Mesothelial cell of epicardium (in vitro differentiated cells): ENCODE measurements at places on chromosomes 13 and 19. TPM values are rescaled to one million over a fixed set of nuclear protein-coding genes. Genes with fewer than 3 reads are reported as not detected.

FUT6 gene
- total RNA-seq: 0.32 TPM in 1 of 3 replicates, not detected in the others

MEIOSIN gene
- total RNA-seq: not detected in 3 replicates

C19orf33 gene
- 4.2 to 5.9 TPM (median 4.6 TPM) in 3 replicates for total RNA-seq

DNA sequence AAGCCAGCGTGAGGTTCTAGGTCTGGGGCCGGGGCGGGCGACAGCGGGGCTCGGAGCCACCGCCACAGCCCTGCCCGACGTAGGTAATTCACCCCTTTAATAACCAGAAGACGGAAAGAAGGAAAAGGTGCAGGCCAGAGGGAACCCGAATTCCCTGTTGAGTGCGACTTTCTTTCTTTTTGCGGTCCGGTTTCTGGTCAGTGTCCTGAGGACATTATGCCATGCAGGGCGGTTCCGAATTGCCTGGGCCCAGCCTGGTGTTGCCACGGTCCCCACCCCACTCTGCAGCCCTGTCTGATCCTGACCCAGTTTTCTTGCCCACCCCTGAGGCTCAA is 18.4 kb upstream of the TFDP1 start:
- no peak for DNase-seq

DNA sequence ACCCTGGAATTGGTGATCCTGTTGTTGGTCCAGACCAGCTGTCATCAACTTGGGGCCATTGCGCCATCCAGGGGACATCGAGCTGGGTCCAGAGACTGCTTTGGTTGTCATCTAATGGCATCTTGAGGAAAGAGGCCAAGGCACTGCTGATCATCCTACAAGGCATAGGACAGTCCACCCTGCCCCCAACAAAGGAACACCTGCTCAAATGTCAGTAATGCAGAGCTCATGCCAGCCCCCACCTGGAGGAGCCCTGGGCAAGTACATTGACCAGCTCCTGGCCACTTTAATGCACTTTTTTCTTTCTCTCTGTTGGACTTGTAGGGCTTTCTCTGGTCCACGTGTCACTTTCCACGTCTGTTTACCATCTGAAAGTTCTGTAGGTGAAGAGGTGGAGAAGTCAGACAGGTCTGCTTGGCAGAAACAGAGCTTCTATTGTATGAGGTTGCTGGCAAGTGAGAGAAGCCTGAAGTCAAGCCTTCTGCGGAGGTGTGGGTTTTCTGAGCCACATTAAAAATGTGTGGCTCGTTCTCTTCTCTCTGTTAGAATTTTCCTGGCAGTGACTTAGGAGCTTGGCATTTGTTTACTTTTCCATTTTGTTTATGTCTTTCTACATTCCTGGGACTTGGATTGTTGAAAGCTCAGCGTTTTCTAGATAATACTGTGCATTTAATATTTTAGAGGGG is 124.0 kb upstream of the RNF113B start:
- peaks cover 9% of the 10 kb centered on the region for H3K36me3 ChIP-seq
- H3K27me3 ChIP-seq: no peaks in the 10 kb centered on the region
- peaks cover 76% of the 10 kb centered on the region for H3K4me1 ChIP-seq
- DNase-seq: no peak
- peak overlapping the region; percentile 24 for H3K4me3 ChIP-seq

- H3K27ac ChIP-seq: no peak overlapping the region
- H3K4me3 ChIP-seq: no peak overlapping the region
- DNase-seq: no peak
- H3K4me1 ChIP-seq: peaks cover 3% of the 10 kb centered on the region
- no peaks in the 10 kb centered on the region for H3K36me3 ChIP-seq
These were observed 245.1 kb downstream of the LMO7 start for GRCh38 chr13:75881109-75881775.

DNA sequence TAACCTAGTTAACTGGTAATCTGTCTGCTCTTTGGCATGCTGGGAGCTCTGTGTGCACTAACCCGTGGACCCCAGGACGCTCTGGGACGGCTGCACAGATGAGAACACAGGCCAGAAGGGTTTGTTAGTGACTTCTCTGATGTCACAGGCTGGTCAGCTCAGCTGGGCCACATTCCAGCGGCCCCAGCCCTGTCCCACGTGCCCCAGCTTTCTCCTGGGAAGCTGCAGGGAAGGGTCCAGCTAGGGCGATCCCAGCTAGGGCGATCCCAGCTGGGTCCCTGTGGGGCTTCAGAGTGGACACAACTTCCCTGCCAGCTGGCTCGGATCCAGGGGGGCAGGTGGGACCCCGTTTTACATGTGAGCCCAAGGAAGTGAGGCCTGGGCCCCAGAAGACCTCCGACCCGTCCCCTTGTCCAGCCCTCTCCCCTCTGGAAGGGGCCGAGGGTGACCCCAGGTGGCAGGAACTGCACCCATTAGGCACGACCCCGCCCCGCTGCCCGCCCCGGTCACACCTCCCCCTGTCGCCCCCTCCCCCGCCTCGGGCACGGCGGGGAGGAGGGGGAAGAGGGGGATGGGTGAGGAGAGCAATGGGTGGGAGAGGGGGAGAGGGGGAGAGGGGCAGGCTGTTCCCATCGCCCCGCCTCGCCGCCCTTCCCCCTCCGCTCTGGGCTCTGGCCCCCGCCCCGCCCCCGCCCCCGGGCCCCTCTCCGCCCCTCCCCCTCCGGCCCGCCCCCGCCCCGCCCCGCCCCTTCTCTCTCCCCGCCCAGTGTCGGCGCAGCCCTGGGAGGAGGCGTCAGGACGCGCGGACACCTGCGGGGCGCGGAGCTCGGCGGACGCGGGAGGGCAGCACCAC is 75.2 kb upstream of the MCF2L start:
- peaks cover 53% of the 10 kb centered on the region for H3K27me3 ChIP-seq
- H3K4me3 ChIP-seq: peak overlapping the region; percentile 53
- peaks cover 16% of the 10 kb centered on the region for H3K4me1 ChIP-seq
- DNase-seq: no peak
- no peaks in the 10 kb centered on the region for H3K36me3 ChIP-seq

GRCh38 chr13:50453188-50453587 is 390.3 kb downstream of the DLEU7 start:
- H3K4me1 ChIP-seq: peaks cover 17% of the 10 kb centered on the region
- no peaks in the 10 kb centered on the region for H3K36me3 ChIP-seq
- no peak overlapping the region for H3K4me3 ChIP-seq
- H3K27me3 ChIP-seq: no peaks in the 10 kb centered on the region
- DNase-seq: no peak

ZNF146 gene
- 126 to 132 TPM (median 131 TPM) in 3 replicates for total RNA-seq

NKPD1 gene
- total RNA-seq: 0.54 to 1.1 TPM (median 0.71 TPM) in 3 replicates

BABAM1 gene
- 91.6 to 98.6 TPM (median 92.2 TPM) in 3 replicates for total RNA-seq

GRCh38 chr19:16428372-16429036 is 43.3 kb downstream of the EPS15L1 start:
- peaks cover 39% of the 10 kb centered on the region for H3K36me3 ChIP-seq
- H3K27me3 ChIP-seq: no peaks in the 10 kb centered on the region
- no peak overlapping the region for H3K27ac ChIP-seq
- no peak overlapping the region for H3K4me3 ChIP-seq
- no peaks in the 10 kb centered on the region for H3K4me1 ChIP-seq

DNA sequence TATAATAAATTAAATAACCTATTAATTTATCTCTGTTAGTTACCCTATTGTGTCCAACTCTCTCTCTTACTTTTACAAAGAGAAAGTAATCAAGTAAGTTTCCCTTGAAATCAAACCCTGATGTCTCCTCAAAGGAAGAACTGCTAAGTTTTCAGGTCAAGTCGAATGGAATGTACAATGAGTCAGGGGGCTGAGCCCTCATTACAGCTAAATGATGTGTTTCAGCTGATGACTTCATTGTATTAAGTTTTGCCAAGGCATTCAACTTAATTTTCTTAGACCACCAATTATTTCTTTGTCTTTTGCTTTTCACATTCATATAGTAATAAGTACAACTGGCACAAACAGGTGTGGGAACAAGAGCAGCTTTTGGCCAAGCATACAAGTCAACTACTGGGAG is 54.7 kb upstream of the DCT start:
- DNase-seq: no peak
- H3K36me3 ChIP-seq: no peaks in the 10 kb centered on the region
- H3K4me1 ChIP-seq: no peaks in the 10 kb centered on the region
- no peak overlapping the region for H3K27ac ChIP-seq
- no peak overlapping the region for H3K4me3 ChIP-seq
- peaks cover 11% of the 10 kb centered on the region for H3K27me3 ChIP-seq

DNA sequence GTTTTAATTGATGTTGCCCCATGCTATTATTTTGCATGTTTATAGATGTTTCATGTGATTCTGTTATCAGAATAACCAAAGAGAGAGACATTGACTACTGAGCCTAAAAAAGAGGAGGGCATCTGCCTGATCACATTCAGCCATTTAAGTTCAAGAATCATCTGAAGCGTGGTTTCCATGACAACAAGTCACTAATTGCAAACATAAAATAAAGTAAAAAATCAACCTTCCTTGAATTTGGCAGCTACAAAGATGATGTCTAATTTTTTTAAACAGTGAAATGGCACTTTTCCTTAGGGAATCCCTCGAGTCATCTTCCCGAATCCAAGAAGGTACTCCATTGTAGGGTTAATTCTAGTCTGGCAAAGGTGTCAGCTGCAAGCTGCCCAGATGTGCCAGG is 884.2 kb downstream of the DIAPH3 start:
- no peaks in the 10 kb centered on the region for H3K36me3 ChIP-seq
- H3K4me3 ChIP-seq: no peak overlapping the region
- no peaks in the 10 kb centered on the region for H3K27me3 ChIP-seq
- peaks cover 49% of the 10 kb centered on the region for H3K4me1 ChIP-seq

DNA sequence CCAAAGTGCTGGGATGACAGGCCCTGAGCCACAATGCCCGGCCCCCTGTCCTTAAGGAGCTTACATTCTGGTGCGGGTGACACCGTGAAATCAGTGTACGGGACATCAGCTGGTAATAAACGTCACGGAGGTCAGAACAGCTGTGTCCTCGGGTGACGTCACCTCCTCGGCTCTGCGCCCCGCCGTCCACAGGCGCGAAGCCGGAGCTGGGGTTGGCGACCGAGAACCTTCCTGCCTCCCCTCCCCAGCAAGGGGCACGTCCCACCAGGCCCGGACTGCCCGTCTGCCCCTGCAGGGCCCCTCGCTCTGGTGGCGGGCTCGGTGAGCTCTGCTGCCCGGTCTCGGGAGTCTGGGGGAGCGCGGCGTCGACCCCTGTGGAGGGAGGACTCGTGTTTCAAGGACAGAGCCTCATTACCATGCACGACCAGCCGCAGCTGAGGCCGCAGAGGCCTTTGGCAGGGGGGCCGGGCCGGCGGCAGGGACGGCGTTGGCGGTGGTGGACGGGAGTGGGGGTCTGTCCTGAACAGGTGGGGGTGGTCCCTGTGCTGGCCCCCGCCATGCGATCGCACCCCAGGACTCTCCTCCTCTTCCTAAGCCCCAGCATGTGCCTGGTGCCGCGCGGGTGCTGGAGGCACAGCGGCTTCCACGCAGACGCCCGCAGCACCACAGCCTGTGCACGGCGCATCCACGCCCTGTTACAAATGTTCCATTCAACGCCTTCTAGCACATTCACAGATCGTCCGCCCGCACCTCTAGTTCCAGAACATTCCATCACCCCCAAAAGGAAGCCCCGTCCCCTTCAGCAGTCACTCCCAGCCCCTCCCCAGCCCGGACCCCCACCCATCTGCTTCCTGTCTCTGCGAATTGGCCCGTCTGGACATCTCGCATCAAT is 5.4 kb downstream of the LINGO3 start:
- H3K36me3 ChIP-seq: no peaks in the 10 kb centered on the region
- no peak for DNase-seq
- H3K27me3 ChIP-seq: peaks cover 52% of the 10 kb centered on the region
- no peak overlapping the region for H3K4me3 ChIP-seq
- H3K4me1 ChIP-seq: peaks cover 4% of the 10 kb centered on the region
- peak overlapping the region; percentile 66 for H3K27ac ChIP-seq

DNA sequence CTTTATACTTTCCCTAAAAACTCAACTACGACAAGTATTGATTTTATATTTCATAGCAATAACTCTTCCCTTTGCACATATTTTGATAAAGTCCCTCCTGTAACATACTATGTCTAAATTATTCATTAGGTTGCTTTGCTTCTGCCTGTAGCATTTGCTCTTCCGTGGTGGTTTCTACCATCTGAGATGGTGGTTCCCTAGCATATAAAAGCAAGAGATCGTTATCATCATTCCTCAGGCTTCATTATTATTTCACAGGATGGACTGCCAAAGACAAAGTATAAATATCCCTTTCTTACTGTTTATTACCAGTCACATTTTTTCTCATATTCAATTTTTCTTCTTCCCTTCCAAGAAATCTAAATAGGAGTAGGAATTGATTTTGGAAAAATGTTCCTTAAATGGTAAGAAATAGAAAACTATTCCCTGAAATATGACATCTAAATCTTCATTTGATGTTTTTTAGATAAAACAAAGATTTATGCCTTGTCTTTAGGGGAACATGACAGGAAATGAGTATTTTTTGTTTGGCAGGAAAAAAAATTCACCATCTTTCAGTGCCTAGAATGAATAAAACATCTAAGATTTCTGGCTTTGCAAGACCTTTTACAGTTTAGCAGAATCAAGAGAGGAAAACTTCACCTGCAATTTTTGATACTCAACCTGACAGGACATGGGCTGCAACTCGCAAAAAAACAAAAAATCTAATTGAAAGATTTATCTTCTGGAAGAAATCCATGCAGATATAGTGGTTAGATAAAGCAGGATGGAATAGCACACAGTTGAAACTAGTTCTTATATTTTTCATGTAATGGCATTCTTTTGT is 340.0 kb downstream of the SPRY2 start:
- H3K36me3 ChIP-seq: no peaks in the 10 kb centered on the region
- H3K27ac ChIP-seq: no peak overlapping the region
- DNase-seq: no peak
- peaks cover 30% of the 10 kb centered on the region for H3K4me1 ChIP-seq
- no peaks in the 10 kb centered on the region for H3K27me3 ChIP-seq
- H3K4me3 ChIP-seq: no peak overlapping the region

GRCh38 chr19:17555929-17556813 is 722 bp downstream of the COLGALT1 start:
- peak overlapping the region; percentile 73 for H3K4me3 ChIP-seq
- H3K27ac ChIP-seq: peak overlapping the region; percentile 12
- H3K36me3 ChIP-seq: peaks cover 12% of the 10 kb centered on the region
- peak; percentile 51 for DNase-seq
- peaks cover 4% of the 10 kb centered on the region for H3K4me1 ChIP-seq

GRCh38 chr13:112790735-112791641 is 101.2 kb downstream of the ATP11A start:
- no peaks in the 10 kb centered on the region for H3K4me1 ChIP-seq
- H3K4me3 ChIP-seq: no peak overlapping the region
- no peak for DNase-seq
- H3K27ac ChIP-seq: no peak overlapping the region
- no peaks in the 10 kb centered on the region for H3K27me3 ChIP-seq
- H3K36me3 ChIP-seq: peaks cover 35% of the 10 kb centered on the region

GRCh38 chr19:11821474-11822109 is 7.5 kb downstream of the ZNF440 start:
- no peak overlapping the region for H3K27ac ChIP-seq
- peaks cover 61% of the 10 kb centered on the region for H3K36me3 ChIP-seq
- H3K4me1 ChIP-seq: no peaks in the 10 kb centered on the region
- H3K27me3 ChIP-seq: no peaks in the 10 kb centered on the region

ZNF580 gene
- 49.6 to 53.9 TPM (median 50.9 TPM) in 3 replicates for total RNA-seq

SKA3 gene
- total RNA-seq: 8.8 to 13.7 TPM (median 9.3 TPM) in 3 replicates

CEACAM19 gene
- total RNA-seq: 10.2 to 11.2 TPM (median 11.0 TPM) in 3 replicates
